ENCODE measurements at places on chromosomes 3 and 15.
A peak's percentile ranks its signal among the peaks of the same experiment; 100 is the strongest.

GRCh38 chr3:42562047-42562907 is 19.5 kb downstream of the SEC22C start:
- DNase-seq, result no peak

DNA sequence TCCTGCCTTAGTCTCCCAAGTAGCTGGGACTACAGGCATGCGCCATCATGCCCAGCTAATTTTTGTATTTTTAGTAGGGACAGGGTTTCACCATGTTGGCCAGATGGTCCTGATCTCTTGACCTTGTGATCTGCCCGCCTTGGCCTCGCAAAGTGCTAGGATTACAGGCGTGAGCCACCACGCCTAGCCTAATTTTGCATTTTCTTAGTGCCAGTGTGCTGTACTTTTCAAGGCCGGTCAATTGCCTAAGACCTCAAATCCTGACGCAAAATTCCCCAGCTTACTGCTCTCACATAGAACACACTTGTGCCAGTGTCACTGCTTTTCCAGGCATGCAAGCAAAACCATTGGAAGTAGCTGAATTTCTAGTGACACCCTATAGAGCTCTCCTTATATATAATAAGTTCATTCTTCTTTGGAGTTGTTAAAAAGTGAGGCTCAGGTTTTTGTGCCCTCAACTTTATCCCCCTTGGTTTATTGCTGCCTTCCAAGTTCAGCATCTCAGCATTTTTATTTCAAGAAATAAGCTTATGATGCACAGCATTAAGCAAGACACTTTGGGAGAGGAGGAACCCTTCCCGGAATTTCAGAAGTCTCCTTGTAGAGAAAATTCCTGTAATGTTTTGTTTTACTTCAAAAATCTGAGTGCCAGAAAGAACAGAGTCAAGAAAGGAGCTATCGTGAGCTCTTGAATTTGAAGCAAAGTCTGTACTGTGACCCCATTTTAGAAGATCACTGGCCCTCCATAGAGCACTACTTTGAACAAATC is 93.2 kb downstream of the FILIP1L start:
- DNase-seq, result no peak

GRCh38 chr15:68639926-68640600 is 61.3 kb downstream of the CORO2B start:
- no peak for DNase-seq

DNA sequence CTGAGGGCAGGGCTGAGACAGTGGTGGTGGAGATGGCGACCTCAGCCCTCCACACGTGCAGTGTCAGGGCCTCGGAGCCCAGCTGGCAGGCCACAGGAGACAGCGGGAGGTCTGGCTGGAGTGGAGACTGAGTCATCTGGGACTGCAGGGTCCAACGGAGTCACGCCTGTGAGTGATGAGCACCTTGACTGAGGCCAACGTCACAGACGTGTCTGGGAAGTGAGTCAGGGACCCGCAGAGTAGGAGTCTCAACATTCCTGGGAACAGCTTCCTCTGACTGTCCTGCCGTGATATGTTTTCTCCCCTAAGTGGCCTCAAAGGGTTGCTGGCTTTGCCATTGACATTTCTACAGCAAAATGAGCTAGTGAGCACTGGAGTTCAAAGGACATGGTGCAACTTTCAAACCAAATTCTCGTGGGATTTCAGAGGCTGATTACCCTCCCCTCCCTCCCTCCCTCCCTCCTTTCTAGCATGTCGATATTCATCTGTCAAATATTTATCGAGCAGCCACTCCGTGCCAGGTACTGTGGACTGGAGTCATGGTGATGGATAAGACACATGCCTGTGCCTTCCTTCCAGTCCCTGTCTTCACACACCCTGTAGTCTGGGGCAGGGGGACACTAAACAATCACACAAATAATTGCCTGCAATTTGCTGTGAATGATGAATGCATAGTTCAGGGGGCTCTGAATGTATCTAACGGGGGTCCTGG is 53.3 kb upstream of the AMOTL2 start:
- DNase-seq, result no peak

GRCh38 chr3:90054311-90054710 is 946.9 kb downstream of the EPHA3 start:
- DNase-seq, result no peak

- DNase-seq, result no peak
Observed at GRCh38 chr3:50512131-50512530, 8.7 kb upstream of the CACNA2D2 start.

- DNase-seq, result no peak
Observed at GRCh38 chr3:131549340-131549739, 46.6 kb upstream of the MRPL3 start.

DNA sequence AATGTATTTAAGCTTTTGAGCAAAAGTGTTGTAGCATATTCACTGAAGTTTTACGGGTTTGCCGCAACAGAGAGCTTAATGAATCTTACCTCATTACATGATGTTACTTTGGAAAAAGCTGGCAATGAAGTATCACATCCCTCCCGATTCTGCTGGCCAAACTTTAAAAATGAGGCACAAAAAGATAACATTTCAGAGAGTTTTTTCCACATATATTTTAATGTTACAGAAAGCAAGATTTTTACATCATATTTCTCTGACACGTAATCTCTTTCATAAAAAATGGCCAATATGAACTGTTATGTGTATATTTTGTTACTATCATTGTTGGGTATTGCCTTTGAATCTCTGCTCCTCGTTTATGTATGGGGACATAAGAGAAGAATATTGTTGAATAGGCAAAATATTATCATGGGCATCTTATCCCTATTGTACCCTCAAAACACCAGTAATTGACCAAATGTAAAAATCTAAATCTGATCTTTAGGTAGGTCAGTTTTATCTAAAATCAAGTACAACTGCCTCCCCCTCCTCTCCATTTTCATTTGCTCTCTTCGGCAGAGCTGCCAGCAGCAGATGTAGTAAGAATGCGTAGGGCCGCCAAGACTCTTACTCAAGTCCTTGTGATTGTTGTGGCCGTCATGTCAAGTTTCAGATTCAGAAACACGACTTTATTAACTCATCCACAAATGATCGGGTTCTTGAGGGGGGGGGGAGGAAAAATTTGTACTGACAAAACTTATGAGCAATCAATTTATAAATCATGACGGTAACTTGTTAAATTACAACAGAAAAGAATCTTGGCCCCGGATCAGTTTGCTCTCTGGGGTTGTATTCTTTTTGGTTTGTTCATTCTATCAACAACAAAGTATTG is 106.7 kb upstream of the THRB start:
- no peak for DNase-seq

GRCh38 chr3:172305552-172305951 is 142.7 kb downstream of the GHSR start:
- no peak for DNase-seq

- DNase-seq, result no peak
Observed at GRCh38 chr15:39399600-39399999, 181.3 kb upstream of the THBS1 start.

DNA sequence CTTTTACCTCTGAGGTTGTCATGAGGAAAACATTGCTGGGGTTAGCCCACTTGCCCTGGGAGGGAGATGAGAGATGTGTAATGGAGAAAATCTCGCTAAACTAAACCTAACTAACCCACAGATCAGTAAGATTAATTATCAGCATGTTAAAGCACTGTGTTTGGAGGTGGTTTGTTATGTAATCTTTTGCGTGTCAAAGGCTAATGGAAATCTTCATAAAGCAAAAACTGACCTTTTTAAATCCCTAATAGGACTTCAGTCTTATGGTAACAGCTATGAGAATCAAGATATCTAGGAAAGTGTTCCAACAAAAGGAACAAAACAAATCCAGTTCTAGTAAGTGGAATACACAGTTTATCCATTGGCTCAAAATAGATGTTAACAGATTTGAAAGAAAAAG is 102.7 kb downstream of the PLOD2 start:
- DNase-seq, result no peak

DNA sequence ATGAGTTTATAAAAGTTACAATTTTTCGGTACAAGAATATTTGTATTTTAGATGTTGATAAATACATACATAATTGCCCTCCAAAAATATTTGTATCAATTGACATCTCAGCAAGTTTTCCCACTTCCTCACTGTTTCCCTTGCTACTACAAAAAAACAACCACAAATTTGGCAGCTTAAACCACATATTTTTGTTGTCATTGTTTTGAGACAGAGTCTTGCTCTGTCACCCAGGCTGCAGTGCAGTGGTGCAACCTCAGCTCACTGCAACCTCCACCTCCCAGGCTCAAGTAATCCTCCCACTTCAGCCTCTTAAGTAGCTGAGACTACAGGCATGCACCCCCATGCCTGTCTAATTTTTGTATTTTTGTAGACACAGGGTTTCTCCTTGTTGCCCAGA is 162.8 kb upstream of the RARB start:
- no peak for DNase-seq

- DNase-seq, result no peak
Observed at GRCh38 chr15:73781038-73781925, 28.1 kb upstream of the INSYN1 start.

GRCh38 chr15:91845720-91846119 is 7.8 kb upstream of the SLCO3A1 start:
- DNase-seq, result no peak

- no peak for DNase-seq
Observed at GRCh38 chr3:54283470-54283869, 161.1 kb downstream of the CACNA2D3 start.

GRCh38 chr3:16071206-16071605 is 103.3 kb upstream of the GALNT15 start:
- no peak for DNase-seq

DNA sequence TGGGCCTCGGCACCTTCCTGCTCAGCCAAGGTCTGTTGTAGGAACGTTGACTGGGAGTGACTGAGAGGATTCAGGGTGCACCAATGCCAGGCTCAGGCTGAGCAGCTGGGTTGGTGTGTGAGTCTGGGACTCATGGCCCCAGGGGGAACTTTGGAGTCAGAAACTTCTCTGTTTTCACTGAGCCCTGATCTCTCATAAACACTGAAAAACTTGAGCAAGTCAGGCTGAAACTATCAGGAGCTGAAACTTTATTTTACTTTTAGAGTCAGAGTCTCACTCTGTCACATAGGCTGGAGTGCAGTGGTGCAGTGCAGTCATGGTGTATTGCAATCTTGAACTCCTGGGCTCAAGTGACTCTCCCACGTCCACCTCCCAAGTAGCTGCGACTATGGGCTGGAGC is 3.0 kb downstream of the TRAK1 start:
- DNase-seq, result no peak

GRCh38 chr3:14378415-14378814 is 24.0 kb upstream of the SLC6A6 start:
- DNase-seq, result no peak

DNA sequence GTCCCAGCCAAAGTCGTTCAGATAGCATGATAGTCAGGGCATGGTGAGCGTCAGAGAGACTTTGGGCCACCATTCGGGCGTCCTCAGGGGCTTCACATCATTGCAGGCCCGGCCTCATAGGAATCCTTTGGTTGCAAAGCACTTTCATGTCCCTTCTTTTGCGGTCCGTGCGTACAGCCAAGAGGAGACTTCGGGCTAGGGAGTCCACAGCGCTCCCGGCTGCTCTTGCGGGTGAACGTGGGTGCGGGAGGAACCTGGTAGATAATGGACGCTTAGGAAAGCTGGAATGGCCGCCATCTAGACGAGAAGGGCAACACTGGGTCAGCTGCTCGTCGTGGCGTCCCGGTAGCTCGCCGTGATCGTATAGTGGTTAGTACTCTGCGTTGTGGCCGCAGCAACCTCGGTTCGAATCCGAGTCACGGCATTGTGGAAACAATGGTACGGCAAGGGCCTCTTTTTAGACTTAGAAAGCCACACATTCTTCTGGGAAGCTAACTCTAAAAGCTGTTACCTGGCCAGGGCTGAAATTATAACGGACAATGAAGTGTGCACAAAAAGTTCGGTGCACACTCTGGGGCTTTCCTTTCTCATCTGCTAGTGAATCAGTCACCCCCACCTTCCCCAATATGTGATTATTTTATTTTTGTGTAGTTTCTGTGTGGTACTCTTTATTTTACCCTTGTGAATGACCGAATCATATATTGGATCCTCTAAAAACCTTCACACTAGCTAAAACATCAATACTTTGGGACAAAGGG is 13.2 kb upstream of the SHF start:
- peak; percentile 87 for DNase-seq

- DNase-seq, result no peak
Observed at GRCh38 chr3:194828116-194828515, 142.4 kb downstream of the FAM43A start.

DNA sequence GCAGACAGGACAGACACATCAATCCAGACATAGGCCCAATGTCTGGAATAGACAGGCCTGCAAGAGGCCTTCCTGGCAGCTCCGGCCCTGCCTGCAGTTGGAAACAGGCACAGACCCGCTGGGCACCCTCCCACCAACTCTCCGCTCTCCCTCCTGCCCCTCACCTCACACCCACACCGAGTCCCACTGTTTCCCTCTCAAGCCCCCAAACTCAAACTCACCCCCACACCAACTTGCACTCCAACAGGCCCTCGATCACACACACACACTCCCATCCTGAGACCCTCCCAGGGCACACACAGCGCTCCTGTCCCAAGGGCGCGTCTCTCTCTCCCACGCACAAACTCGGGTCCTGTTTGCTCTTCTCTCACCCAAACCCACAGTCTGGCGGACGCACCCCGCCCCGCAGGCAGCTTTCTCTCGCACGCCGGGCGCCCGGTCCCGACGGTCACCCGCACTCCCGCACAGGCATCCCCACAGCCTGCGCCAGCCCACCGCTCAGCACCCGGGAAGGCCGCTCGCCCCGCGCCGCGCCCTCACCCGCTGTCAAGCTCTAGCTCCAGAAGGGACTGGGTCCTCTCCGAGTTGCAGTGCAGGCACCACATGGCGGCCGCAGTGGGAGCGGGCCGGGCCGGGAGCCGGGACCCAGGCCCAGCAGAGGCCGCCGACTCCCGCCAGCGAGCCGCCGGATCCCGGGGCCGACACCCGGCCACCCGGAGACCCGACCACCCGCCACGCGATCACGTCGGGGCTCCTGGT is 106.2 kb downstream of the IQSEC1 start:
- DNase-seq, result no peak

DNA sequence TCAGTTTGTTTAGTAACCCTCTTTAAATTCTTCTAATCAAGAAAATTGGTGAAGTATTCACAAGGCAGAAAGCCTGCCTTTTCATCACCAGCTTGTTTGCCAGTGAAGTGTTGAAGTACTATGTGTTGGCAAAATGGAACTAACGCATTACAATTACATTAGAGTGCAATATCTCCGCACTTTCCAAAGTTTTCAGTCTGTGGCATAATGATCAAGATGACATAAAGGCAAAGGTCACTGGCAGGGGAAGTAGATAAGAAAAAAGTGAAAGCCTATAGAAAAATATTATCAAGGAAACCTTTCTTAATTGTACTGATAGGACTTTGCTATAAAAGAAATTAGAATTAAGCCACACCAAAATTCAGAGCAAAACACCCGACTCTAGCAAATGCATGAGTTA is 25.0 kb upstream of the TM4SF1 start:
- DNase-seq, result no peak

- no peak for DNase-seq
Observed at GRCh38 chr3:99833617-99834205, 16.0 kb downstream of the CMSS1 start.

- no peak for DNase-seq
Observed at GRCh38 chr3:123442125-123442524, 6.8 kb downstream of the ADCY5 start.

- no peak for DNase-seq
Observed at GRCh38 chr3:32860499-32860898, 42.7 kb downstream of the TRIM71 start.

Data from CD4-positive, alpha-beta T cell treated with Interleukin-4 for 1 hour (primary cell).